ENCODE measurements at places on chromosomes 4 and X.

- H3K4me3 ChIP-seq: no peak overlapping the region
- no peaks in the 10 kb centered on the region for H3K4me1 ChIP-seq
- no peaks in the 10 kb centered on the region for H3K27me3 ChIP-seq
- no peak overlapping the region for H3K27ac ChIP-seq
Measured at GRCh38 chr4:110059556-110060191, 138.7 kb downstream of the ELOVL6 start.

GRCh38 chrX:105269386-105269785 is 48.9 kb upstream of the TEX13A start:
- no peaks in the 10 kb centered on the region for H3K36me3 ChIP-seq
- no peaks in the 10 kb centered on the region for H3K27me3 ChIP-seq

GRCh38 chr4:29565256-29565655 is 1154.9 kb upstream of the PCDH7 start:
- no peak overlapping the region for H3K27ac ChIP-seq
- DNase-seq: no peak
- H3K27me3 ChIP-seq: no peaks in the 10 kb centered on the region
- no peaks in the 10 kb centered on the region for H3K4me1 ChIP-seq

- H3K4me1 ChIP-seq: no peaks in the 10 kb centered on the region
- H3K27me3 ChIP-seq: no peaks in the 10 kb centered on the region
- no peak for DNase-seq
- H3K27ac ChIP-seq: no peak overlapping the region
Measured at GRCh38 chrX:121851033-121851432, 803.6 kb downstream of the GLUD2 start.

DNA sequence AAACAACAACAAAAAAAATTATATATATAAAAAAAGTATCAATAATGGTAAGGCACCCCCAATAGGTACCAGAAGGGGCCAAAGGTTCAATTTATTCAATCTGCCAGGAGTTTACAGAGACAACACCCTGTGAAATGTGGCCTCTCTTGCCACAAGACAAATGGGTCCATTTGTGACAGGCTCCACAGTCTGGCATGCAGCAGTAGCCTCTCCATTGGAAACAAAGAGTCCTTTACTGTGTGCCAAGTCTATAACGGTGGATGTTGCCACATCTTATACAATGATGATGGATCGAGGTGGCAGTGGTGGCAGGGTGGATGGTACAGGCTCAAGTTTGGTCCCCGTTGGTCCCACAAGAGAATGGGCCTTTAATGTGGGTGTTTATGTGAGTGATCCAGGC is 70.1 kb upstream of the SH3RF1 start:
- no peaks in the 10 kb centered on the region for H3K4me1 ChIP-seq
- H3K27ac ChIP-seq: no peak overlapping the region
- H3K4me3 ChIP-seq: no peak overlapping the region

- H3K27ac ChIP-seq: peak overlapping the region; percentile 97
- H3K4me1 ChIP-seq: no peaks in the 10 kb centered on the region
- DNase-seq: no peak
- peak overlapping the region; percentile 85 for H3K4me3 ChIP-seq
Measured at GRCh38 chr4:77861495-77861894, 1.1 kb upstream of the MRPL1 start.

DNA sequence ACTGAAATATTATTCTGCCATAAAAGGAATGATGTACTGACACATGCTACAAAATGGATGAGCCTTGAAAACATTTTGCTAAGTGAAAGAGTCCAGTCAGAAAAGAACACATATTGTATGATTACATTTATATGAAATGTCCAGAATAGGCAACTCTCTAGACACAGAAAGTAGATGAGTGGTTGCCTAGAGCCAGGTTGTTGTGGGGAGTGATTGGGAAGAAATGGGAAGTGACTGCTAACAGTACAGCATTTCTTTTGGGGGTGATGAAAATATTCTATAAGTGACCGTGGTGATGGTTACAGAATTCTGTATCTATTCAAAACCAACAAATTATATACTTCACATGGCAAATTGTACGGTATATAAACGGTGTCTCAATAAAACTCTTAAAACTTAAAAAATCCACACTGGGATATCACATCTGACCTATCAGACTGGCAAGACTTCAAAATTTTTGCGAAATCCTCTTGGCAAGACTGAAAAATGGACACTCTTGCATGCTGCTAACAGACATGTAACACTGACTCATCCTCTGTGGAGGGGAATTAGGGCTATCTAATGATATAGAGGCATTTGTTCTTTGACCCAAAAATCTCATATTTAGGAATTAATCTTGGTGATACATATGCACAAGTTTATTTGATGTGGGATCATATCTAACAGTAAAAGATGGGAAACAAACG is 71.8 kb downstream of the FAM13A start:
- DNase-seq: no peak
- H3K36me3 ChIP-seq: no peaks in the 10 kb centered on the region
- H3K27ac ChIP-seq: no peak overlapping the region
- H3K27me3 ChIP-seq: no peaks in the 10 kb centered on the region
- H3K4me3 ChIP-seq: no peak overlapping the region
- H3K4me1 ChIP-seq: no peaks in the 10 kb centered on the region

- no peaks in the 10 kb centered on the region for H3K36me3 ChIP-seq
- no peak for DNase-seq
- no peaks in the 10 kb centered on the region for H3K27me3 ChIP-seq
- H3K27ac ChIP-seq: no peak overlapping the region
- no peaks in the 10 kb centered on the region for H3K4me1 ChIP-seq
Measured at GRCh38 chr4:140793291-140793690, 37.1 kb upstream of the TBC1D9 start.

DNA sequence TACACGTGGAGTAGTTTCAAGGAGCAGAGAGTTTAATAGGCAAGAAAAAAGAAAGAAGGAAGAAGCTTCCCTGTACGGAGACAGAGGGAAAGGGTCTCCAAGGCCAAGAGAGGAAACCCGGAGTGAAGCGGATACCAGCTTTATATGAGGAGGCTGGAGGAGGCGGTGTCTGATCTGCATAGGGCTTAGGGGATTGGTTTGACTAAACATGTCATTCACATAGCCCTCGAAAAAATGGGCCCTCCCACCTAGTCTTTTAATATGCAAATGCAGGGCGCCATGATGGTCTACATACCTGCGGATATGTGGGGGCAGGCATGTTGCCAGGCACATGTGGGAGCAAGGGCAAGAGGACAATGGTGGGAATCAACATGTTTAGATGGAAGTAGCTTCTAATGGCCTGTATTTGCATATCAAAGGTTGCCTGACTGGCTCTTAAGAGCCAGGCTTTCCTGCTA is 103.1 kb upstream of the UGT8 start:
- no peak overlapping the region for H3K4me3 ChIP-seq
- H3K36me3 ChIP-seq: no peaks in the 10 kb centered on the region
- no peaks in the 10 kb centered on the region for H3K27me3 ChIP-seq

DNA sequence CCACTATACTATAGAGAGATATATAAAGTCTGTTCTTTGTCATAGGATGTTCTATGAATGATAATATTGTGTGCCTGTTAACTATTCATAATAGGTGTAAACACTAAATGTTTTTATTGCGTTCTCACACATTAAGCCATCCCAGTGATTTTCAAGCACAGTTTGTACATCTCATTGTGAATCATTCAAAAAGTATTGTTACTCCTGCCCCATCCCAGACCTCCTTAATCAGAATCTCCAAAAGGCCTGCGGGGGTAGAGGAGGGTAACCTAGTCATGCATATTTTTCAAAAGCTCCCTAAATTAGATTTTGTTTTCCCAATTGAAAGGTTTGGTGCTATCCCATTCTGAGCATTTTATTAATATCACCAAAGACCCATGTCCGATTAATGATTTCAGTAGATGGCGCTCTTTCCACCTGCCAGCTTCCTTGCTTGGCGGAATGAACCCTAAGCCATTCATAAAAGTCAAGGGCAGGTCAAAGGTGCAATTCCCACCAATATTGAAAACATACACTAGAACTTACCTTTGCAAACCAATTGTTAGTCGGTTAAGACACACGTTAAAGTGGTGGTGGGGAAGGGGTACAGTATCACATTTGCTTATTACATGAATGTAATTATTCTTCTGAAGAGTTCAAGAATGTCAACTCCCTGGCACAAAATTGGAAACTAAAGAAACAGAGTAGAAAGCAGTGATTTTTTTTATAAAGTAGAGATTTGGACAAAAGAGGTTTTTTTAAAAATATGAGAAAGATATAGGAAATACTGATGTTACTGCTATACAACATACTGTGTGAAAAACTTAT is 5.8 kb upstream of the TET2 start:
- H3K4me3 ChIP-seq: no peak overlapping the region
- no peaks in the 10 kb centered on the region for H3K36me3 ChIP-seq
- peak; percentile 10 for DNase-seq
- no peak overlapping the region for H3K27ac ChIP-seq
- H3K4me1 ChIP-seq: no peaks in the 10 kb centered on the region

DNA sequence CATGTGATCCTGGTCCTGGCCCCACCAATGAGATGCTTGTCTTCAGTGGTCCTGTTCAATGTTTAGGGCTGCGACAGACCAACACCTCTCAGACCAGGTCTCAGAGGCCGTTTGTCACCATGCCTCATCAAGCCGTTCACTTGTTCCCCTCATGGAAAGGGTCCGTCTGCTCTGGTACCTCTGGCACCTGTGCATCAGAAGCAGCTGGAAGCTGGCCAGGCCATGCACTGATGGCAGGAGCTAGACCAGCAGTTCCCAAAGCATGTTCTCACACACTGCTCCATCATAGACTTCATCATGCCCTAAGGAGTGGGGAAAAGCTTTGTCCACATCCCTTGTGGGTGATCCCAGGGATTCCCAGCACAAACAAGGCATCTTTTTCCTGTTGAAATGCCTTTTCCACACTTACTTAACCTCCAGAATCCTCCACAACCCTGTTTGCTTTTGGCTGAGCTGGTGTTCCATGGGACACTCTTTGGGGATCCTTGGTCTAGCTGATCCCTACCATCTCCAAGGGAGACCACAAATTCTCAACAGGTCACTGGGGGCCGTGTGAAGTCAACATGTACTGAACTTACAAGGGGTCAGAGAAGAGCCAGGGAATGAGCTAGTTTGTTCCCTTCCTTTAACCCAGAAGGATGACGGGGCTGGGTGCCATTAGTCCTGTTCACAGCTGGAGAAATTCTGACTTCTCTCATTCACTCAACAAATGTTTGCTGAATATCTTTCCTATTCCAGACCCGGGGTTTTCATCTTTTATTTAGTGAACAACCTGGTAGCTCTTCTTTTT is 21.8 kb downstream of the SH3TC1 start:
- no peaks in the 10 kb centered on the region for H3K36me3 ChIP-seq
- DNase-seq: no peak
- no peaks in the 10 kb centered on the region for H3K4me1 ChIP-seq
- no peak overlapping the region for H3K27ac ChIP-seq

GRCh38 chr4:53538756-53539155 is 52.5 kb downstream of the LNX1 start:
- H3K27ac ChIP-seq: no peak overlapping the region
- H3K4me3 ChIP-seq: no peak overlapping the region
- no peaks in the 10 kb centered on the region for H3K27me3 ChIP-seq
- DNase-seq: no peak

DNA sequence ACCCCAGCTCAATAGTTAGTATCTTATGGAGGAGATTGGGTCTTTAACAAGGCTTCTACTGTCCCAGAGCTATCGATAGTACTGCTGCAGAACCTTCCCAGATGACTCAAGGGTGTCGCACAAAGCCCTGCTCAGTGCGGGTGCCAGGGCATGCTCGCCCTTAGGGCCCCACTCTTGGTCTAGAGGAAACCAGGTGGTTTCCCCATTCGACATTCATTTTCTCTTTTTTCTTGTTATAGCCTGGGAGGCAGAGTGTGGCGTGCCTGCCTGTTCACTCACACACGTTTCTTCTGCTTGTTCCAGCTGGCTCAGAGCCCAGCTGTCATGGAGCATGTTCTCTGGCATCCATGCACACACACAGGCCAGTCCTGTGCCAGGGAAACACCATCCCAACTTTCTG is 144.5 kb downstream of the SMIM20 start:
- no peaks in the 10 kb centered on the region for H3K27me3 ChIP-seq
- no peaks in the 10 kb centered on the region for H3K4me1 ChIP-seq
- no peak overlapping the region for H3K4me3 ChIP-seq

- H3K36me3 ChIP-seq: no peaks in the 10 kb centered on the region
- no peak overlapping the region for H3K4me3 ChIP-seq
- no peak for DNase-seq
- H3K4me1 ChIP-seq: no peaks in the 10 kb centered on the region
- H3K27me3 ChIP-seq: no peaks in the 10 kb centered on the region
Measured at GRCh38 chr4:70511365-70511764, 7.0 kb upstream of the AMTN start.

- no peak overlapping the region for H3K27ac ChIP-seq
- DNase-seq: no peak
- H3K36me3 ChIP-seq: no peaks in the 10 kb centered on the region
- no peak overlapping the region for H3K4me3 ChIP-seq
- no peaks in the 10 kb centered on the region for H3K4me1 ChIP-seq
Measured at GRCh38 chrX:100600340-100600739, 15.6 kb downstream of the TNMD start.

DNA sequence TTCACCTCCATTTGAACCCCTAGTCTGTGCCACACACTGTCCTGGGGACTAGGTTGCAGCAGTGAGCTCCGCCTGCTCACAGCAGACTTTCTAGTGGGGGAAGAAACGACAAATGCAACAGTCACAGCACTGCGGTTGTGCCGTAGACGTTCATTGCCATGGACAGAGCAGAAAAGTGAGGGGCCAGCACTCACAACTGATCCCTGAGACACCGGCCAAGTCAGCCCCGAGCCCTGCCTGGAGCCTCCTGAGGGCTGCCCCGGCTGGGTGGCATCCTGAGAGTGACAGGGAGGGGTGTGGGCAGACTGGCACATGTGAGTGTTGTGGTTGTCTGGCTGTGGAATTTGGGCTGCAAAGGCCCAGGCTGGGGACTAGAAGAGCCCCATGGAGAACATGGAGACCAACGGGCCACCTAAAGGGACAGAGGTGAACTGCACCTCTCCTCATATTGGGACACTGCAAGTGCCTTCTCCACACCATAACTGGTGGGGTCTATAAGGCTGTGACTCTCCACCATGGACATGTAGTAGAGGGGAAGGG is 4.6 kb downstream of the DUSP9 start:
- H3K4me3 ChIP-seq: no peak overlapping the region
- H3K4me1 ChIP-seq: no peaks in the 10 kb centered on the region
- no peaks in the 10 kb centered on the region for H3K27me3 ChIP-seq
- H3K36me3 ChIP-seq: no peaks in the 10 kb centered on the region
- no peak for DNase-seq
